Brain microvascular endothelial cell (primary cell): ENCODE measurements at places on chromosomes 11 and 22.

DNA sequence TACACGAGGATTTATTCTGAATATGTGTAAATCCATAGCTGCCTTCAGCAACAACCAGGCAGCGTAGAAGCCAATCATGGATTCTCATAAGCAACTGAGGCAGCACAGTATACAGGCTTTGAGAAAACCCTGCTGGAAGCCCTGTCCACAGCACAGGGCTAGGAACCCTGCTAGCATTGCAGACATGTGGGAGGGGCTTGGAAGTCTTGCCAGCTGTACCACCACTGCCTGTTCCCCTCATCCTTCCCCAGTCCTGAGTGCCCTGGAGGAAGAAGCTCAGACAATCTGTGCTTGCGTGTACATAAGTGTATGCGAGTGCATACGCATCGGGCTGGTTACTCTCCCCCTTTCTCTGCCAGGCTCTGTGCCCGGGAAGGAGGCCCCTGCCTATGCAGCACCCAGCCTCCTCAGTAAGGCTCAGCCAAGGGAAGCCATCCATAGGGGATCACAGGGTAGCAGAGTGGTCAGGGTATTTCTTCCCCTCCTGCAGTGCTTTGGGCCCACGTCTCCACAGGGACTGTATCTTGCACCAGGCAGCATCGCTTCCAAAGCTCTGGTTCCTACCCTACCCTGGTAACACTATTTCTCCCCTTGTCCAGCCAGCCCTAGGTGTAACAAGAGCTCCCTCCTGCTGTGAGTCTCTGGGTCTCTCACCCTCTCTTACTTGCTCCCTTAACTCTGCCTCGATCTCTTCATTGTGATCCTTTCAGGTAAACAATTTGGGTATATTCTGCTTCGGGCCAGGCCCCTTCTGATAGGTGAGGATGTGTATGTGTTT, 90.5 kb downstream of the GALNT18 start:
- DNase-seq, result no peak

GRCh38 chr11:134665188-134665535, 253.1 kb upstream of the B3GAT1 start:
- DNase-seq, result no peak

DNA sequence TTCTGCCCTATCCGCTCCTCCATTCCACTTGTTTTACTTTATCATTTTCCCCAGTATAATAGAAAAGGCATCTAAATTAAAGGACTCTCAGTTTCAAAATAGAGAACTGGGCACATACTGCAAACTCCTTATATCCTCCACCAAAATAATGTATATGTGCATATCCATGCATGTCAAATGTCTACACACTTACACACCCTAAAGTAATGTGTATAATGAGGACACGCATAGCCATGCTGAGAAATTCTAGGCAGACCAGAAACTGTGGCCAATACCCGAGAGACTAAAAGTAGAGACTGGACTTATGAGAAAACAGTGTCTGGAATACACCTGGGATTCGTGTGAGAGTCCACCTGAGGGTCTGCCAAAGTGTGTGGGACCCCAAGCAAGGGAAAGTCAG, 183.5 kb downstream of the CWF19L2 start:
- DNase-seq, result no peak

- DNase-seq, result no peak
Observed at GRCh38 chr22:24741769-24742168, 32.8 kb downstream of the PIWIL3 start.

- DNase-seq, result no peak
Observed at GRCh38 chr22:27647540-27647939, 154.0 kb downstream of the MN1 start.

DNA sequence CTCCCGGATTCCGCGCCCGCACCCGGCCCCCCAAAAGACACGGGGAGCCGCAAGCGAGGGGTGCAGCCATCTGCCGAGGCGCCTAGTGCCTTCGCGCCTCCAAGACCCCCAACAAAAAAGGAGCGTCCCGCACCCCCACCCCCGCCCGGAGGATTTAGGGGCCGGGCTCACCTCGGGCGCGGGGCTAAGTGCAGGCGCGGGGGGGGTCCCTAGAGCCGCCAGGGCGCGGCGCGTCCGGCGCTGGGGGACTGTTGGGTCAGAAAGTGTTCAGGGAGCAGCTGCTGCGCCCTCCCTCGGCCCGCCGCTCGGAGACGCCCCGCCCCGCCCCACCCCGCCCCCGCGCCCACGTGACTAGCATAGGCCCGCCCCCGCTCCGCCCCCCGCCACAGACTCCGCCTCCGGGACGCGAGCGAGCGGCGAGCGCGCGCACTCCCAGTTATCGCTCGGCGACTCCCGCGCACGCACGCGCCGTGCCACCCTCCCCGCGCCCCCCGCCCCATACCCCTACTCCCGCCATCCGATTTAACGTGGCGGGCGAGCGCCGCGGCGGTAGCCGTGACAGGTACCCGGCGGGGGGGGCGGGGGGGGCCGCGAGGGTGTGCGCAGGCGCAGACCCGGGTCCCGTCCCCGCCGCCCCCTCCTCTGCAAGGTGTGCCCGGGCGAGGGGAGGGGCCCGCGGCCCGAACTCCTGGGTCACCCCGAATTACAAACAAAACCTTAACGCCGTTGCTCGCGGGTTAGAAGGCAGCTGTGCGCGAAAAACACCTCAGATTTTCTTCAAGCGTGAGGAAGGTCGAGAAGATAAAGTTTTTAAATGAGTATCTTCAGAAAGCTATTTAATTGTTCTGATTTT, 56.2 kb downstream of the KCNJ4 start:
- DNase-seq, result peak; percentile 58

GRCh38 chr11:6655790-6656583, at the start of gene DCHS1:
TSS of gene DCHS1 (minus strand) at chr11:6655809. CDS start at chr11:6641613, 14,196 bp downstream.
- no peak for DNase-seq

DNA sequence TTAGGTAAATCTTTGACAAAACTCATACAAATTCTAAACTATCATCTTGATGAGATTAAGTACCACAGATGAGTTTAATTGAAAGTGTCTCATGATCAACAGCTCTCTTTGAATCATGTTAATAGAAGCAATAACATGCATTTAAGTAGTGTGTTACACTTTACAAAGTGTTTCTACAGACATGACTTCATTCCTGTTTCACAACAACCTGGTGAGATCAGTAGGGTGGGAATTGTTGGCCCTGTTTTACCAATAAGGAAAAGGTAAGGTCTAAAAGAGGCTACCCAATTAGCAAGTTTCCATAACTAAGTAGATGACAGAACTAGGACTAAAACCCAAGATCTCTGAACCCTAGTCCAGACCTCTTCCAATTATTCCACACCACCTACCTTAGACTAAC, 12.7 kb upstream of the PRSS23 start:
- no peak for DNase-seq

- no peak for DNase-seq
Observed at GRCh38 chr22:24191381-24191841, 10.1 kb downstream of the SUSD2 start.

GRCh38 chr11:131802440-131803115, 432.2 kb downstream of the NTM start:
- DNase-seq, result no peak

GRCh38 chr11:99534812-99535211, 514.1 kb downstream of the CNTN5 start:
- DNase-seq, result peak; percentile 67

DNA sequence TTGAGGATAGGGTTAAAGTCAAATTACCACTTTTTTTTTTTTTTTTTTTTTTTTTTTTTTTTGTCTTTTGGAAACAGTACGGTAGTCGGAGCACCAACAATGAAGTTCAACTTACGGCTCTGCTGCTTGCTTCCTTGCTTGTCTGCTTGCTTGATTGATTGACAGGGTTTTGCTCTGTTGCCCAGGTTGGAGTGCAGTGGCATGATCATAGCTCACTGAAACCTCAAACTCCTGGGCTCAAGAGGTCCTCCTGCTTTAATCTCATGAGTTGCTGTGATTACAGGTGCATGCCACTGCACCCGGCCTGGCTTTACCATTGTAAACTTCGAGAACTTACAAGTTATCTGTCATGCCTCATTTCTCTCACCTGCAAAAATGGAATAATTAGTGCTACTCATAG, 5.8 kb downstream of the SGSM3 start:
- DNase-seq, result no peak

DNA sequence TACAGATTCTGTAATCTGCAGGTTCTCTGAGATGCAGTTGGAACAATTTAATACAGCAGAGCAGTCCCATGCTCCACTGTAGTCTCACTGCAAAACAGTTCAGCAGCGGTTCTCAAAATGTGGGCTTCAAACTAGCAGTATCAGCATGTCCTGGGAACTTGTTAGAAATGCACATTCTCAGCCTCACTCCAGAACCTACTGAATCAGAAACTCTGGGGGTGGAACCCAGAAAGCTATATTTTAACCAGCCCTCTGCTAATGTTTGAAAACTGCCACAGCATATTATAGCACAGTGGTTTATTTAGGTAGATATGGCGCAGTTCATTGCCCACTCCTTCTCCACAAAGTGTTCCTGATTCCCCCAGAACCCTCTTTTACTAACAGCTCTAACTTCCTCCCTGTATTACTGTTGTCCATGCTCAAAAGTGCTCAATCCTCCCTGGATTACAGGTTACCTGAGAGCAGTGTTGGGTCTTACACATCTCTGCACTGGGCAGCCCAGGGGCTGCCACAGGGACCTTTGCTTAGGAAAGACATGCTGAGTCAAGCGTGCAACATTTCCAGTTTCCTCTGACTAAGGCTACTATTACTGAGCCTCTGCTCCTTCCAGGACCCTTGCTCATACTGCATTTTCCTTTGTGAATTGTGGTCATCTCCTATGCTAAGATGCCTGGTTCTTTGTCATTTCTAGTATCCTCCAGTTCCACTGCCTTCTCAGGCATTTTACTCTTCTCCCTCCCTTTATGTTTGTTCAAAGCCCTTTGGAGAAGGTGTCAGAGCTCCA, 7.7 kb upstream of the DGAT2 start:
- peak; percentile 53 for DNase-seq

GRCh38 chr11:131895865-131896264, 525.5 kb downstream of the NTM start:
- no peak for DNase-seq

- no peak for DNase-seq
Observed at GRCh38 chr11:8318536-8318935, 54.9 kb upstream of the LMO1 start.

GRCh38 chr22:36636916-36637315, 66.6 kb downstream of the CACNG2 start:
- no peak for DNase-seq

DNA sequence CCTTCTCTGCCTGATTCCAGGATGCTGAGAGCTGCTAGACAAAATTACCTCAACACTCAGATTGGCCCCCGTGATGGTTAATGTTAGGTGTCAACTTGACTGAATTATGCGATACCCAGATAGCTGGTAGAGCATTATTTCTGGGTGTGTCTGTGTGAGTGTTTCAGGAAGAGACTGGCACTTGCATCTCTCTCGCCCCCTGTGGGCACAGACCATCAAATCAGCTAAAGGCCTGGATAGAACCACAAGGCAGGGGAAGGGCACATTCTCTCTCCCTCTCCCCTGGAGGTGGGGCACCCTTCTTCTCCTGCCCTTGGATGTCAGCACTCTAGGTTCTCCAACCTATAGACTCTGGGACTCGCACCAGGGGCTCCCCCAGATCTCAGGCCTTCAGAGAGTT, 79.7 kb downstream of the KIRREL3 start:
- no peak for DNase-seq

DNA sequence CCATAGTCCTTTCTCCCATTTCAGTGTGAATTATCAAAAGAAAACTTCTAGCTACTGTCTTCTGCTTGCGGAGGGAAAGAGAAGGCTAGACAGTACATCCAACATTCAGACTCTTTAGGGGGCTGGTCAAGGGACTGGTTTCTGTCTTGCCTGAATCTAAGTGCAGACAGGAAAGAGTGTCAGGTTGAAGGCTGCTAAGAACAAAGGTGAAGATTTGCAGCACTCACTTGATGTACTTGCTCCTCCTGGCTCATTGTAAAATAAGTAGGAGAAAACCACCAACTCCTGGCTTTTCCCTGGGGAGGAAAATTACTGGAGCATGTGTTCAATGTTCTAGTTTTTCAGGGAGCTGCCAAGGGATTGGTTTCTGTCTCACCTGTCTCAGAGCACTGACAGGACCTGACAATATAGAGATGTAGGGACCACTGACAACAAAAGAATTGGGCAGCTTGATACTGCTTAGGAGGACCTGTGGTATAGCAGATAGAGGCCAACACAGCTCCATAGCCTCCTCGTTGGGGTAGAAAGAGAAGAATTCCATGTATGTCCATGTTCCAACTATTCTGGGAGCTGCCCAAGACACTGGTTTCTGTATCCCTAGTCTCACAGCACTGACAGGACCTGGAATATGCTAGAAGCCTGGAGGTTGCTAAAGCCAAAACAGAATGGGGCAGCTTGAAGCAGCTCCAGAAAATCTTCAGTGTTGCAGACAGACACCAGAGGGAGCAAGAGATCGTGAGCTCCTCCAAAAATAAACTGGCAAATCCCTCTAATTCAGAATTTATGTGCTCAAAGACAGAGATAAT, 39.7 kb upstream of the MMP12 start:
- peak; percentile 33 for DNase-seq

DNA sequence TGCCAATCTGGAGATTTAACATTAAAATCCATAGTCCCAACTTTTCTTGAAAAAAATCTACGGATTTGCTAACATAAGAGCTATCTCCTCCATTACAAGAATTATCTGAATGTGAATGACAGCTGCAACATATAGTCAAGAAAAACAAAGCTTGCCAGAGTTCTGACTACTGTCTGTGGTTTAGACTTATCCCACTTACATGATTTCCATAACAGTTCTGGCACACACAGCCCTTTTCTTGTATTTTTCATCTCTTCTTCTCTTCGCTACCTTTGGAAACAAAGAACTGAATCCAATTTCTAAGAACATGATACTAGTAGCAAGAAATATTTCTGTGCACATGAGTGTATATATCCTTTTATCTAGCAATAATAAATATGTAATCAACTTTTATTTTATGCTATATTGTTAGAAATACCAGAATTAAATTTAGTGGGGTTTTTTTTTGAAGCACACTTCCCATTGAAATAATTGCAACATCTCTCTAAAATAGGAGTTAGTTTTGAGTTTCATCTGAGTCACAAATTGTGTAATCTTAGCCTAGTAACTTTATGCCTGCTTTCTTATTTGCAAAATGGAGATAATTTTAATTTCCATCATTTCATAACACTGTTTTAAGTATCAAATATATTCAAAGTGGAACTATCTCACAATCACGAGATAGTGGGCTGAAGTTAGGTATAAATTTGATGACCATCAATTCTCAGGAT, 1217.6 kb downstream of the JRKL start:
- DNase-seq, result no peak

GRCh38 chr22:33842421-33843094, 77.7 kb downstream of the LARGE1 start:
- DNase-seq, result no peak

DNA sequence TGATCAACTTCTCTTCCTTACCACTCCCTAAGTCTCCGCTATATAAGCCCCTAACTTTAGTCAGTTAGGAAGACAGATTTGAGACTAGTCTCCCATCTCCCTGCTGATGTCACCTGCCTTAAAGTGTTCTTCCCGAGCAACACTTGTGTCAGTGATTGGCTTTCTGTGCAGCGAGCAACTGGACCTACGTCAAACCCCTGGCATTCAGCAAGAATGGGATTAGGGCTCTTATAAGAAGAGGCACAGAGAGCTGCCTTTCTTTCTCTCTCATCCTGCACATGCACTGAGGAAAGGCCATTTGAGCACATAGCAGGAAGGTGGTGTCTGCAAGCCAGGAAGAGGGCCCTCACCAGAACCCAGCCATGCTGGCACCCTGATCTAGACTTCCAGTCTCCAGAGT, 116.6 kb upstream of the THY1 start:
- DNase-seq, result no peak

GRCh38 chr11:10637731-10638151, 55.8 kb downstream of the IRAG1 start:
- DNase-seq, result no peak

GRCh38 chr11:61971248-61972111, 4.0 kb upstream of the FTH1 start:
- peak; percentile 99 for DNase-seq
